ENCODE measurements at places on chromosomes 13 and 19.

GRCh38 chr19:51027873-51028272 is 1.5 kb upstream of the KLK11 start:
- DNase-seq: no peak

DNA sequence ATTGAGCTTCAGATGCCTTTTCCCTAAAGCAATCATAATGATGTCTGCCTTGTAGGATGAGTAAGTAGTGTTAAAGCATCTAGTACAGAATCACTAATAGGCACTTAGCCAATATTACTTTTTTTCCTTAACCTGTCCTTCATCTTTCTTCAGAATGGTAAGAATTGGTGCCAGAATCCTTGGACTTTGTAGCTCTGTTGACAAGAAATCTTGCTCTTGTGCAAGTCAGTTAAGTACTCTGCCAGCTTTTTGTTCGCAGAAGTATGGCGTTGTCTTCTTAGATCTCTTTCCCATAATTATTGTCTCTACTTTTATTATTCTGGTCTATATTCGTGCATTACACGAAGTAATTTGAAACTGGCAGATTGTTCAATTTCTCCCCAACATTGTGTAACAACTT is 554.5 kb downstream of the PCDH9 start:
- no peak for DNase-seq

DNA sequence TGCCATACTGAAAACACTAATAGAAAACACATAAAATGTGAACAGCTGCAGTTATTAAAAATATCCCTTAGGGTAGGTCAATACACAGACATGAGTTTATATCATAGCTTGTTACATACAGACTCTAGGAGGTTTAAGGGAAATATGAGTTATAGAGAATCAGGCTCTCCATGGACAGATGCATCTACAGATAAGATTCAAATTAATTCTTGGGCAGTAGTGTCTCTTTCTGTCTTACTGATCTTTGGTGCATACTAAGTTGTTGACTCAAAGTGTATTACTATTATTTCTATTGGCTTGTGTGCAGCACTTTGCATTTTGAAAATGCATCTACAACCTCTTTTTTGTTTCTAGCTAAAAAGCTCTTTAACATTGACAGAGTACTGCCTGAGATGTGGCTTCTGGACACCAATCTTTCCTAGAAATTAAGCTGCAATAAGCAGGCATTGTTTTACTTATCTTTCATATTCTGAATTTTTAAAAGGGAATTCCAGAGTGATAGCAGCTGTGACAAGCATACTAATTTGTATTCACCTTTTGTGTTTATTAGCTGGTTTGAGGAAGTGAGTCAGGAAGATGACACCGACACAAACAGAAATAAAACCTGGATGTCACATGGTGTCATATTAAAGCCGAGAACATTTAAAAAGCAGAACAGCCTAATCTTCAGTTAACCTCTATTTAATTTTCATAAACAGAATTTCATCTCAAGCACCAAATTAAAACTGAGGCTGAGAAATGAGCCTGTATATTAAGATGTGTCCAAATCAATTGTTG is 399.0 kb downstream of the PCDH9 start:
- no peak for DNase-seq

DNA sequence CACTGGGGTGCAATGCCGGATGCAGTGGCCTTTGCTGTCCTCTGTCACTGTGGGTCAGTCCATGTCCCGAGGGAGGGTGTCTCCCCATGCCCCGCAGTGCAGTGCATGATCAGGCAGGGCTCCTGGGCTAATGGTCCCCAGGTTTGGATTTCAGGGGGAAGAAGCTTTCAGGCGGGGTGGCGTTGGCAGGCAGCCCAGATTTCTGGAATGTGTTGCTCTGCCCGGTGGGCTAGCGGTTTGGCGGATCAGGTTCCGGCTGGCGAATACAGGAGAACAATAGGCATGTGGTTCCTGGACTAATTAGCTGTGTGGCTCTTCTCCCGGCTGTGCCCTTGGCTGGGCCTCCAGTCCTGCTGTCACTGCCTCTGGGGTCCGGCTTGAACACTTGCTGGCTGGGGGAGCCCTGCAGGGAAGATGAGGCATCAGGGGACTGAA is 141.3 kb downstream of the FGF9 start:
- DNase-seq: peak; percentile 73

DNA sequence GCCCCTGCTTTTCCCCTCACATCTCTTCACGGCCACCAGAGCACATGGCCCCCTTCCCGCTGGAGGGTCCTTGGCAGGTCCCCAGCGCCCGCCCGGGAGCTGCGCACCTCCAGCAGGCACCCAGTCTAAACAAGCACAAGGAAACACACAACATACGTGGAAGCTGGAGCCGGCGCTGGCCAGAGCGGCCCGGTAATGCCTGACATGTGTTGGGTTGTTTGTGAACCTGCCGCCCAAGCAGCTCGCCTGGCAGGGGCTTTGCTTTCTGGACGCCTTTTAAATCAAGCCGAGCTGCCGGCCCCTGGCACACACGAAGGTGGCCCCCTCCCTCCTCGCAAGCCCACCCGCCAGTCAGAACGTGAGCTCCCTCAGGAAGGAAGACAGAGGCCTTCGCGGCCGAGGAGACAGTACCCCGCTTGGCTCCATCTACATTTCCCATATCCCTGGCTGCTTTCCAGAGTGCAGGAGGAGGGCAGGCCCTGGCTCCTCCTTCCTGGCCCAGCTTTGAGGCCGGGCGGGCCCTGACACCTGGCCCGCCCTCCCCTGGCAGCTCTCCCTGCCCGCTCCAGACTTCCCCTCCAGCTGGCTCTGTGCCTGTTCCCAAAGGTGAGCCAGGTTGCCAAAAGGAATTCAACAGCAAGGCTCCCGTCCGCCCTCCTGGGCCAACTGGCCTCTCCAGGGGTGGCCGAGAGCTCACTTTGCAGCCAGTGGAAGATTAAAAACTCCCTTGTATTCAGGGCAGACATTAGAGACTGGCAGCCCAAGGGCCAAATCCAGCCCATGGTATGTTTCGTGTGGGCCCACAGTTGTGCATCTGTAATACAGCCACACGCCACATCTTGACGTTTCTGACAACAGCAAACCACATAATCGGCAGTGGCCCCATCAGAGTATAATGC is 28.7 kb downstream of the COMP start:
- peak; percentile 84 for DNase-seq

DNA sequence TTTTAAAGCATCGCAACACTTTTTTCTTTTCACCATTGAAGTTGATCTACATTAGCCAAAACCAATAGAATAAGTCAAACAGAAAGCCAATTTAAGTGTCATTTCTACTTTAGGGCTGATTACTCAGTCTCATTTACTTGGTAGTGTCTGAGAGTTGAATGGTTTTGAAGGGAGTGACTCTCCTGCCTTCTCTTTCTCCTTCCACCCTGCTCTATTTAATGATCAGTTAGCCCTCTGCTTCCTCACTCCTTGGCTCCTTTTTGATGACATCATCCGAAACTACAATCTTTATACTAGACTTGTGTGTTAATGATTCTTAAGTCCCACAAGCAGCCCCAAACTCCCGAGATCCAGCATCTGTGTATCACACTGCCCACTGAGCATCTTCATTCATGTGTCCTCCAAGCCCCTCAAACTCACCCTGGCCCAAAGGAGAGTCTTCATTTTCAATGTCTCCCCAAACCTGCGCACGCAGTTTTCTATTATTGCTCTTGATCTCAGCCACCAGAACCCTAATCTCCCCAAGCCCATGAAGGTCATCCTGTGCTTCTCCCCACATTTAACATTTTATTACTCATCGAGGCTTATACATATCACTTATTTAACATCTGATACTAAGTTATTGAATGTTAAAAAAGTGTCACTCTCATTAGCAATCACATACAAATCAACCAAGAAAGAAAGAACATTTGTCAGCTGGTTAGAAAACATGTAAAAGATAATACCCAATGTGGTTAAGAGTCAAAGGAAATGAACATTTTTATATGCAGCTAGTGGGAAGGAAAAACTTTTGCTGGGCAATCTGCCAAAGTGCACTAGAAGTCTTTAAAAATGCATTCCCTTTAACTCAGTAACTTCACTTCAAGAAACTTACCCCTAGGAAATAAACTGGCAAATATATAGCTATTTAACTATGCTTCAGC is 32.2 kb upstream of the ARGLU1 start:
- peak; percentile 6 for DNase-seq

GRCh38 chr13:82330499-82330898 is 1551.8 kb downstream of the SLITRK1 start:
- no peak for DNase-seq

Measured in urothelium cell line (cell line).